Retinal pigment epithelial cell (primary cell): ENCODE measurements at places on chromosomes 13 and 19.
A peak's percentile ranks its signal among the peaks of the same experiment; 100 is the strongest.

- no peak for DNase-seq
Observed at GRCh38 chr13:29483211-29483610, 112.3 kb downstream of the SLC7A1 start.

DNA sequence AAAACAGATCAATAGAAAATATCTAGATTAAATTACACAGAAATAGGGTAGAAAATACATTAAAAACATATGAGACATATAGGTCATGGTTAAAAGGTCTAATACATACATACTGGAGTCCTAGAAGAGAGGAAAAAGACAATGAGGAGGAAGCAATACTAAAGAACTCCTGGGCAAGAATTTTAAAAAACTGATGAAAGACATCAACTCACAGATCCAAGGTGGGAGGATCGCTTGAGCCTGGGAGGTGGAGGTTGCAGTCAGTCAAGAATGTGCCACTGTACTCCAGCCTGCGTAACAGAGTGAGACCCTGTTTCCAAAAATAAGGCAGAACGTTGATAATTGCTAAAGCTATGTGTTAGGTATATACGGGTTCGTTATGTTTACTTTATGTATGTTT is 5.4 kb upstream of the KASH5 start:
- DNase-seq = no peak

DNA sequence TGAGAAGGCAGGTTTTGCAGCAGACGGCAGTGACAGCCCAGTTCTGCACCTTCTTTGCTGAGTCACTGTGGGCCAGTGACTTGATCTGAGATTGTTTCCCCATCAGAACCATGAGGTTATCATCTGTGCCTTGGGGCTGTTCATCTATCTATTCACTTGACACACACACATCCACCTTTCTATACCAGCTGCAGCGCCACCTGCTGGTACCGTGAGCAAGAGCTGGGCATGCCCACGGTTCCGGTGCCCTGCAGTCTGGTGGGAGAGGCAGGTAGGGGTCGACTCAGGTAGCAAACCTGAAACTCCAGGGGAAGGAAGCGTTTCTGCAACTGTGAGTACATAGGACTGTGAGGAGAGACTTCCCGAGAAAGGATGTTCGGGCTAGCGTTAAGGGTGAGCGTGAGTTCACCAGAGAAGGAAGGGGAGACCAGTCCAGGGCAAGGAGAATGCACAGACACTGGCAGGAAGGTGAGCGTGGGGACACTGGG is 7.5 kb upstream of the LIN7B start:
- DNase-seq = peak; percentile 11

- no peak for DNase-seq
Observed at GRCh38 chr13:95620825-95621498, 23.5 kb downstream of the DZIP1 start.

GRCh38 chr13:28058866-28059613 is 41.3 kb downstream of the FLT3 start:
- no peak for DNase-seq

DNA sequence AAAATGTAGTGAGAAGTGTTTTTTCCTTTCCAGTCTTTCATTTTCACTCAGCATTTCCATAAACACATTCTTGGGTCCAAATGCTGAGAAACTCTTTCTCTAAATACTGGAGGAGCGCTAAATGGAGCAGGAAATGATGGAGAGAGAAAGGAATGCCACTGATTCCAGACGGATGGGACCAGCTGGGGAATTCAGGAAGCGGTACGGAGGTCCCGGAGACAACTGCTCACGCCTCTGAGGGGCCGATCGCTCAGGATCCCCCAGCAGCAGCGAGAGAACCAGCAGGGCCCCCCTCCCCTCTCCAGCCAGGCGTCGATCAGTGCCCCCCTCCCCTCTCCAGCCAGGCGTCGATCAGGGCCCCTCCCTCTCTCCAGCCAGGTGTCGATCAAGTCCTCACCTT is 13.2 kb downstream of the RASA3 start:
- peak; percentile 68 for DNase-seq

GRCh38 chr13:110853235-110853721 is 61.6 kb downstream of the ANKRD10 start:
- DNase-seq = peak; percentile 91

GRCh38 chr19:44621367-44621766 is 8.0 kb downstream of the IGSF23 start:
- no peak for DNase-seq

DNA sequence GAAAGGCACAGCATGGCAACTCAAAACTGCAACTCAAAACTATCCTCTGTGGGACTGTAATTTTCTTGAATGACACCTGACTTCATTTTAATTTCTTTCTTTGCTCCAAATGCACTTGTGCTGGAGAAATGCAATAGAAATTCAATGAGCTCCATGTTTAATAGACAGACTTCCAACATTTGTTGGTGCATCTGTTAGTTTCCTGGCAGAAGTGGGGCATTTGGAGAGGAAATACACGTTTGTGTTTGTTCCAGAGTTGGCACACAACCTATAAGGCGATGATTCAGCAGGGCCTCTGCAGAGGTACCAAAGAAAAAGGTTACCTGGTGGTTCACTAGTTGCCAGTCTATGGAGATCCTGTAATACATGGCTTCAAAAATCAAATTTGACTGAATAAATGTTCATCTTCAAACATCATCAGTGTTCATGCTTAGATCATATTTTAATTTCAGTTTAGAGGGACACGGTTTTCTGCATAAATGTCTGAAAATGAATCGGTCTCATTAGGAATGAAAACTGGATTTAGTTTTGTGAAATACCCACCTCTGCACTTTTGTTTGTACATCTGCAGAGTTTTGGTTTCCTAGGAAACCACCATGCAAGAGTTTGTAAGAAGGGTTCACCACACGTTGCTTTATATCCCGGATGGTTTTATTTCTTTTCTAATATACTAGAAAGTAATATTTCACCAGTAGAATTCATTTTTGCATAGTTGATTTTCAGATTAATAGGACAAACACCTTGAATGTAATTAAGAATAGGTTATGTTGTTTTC is 21.8 kb upstream of the OBI1 start:
- no peak for DNase-seq

- DNase-seq = no peak
Observed at GRCh38 chr19:4075373-4075772, 8.7 kb upstream of the ZBTB7A start.

- DNase-seq = no peak
Observed at GRCh38 chr19:41116261-41116660, 2.0 kb downstream of the CYP2F1 start.

- no peak for DNase-seq
Observed at GRCh38 chr13:77751513-77752456, 54.3 kb downstream of the SLAIN1 start.

DNA sequence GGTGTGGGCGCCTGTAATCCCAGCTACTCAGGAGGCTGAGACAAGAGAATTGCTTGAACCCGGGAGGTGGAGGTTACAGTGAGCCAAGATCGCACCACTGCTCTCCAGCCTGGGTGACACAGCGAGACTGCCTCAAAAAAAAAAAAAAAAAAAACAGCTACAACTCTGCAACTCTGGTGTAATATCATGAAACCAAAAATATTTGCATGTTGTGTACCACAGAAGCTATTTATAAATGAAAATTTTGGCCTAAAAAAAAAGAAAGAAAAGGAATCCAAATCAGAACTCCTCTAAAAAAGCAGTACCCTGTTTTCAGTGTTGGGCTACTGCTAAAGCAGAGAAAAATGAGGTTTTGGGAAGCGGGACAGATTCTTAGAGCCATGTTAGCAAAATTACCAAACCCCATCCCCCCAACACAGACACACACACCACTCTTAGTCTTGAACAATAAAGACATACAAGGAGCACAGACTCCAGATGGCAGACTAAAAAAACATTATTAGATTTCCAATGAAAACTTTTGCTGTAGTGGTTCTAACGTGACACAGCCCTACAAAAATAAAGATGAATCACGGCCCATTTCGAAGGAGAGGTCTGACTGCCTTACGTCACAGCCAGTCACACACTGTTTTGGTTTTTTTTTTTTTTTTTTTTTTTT is 51.5 kb downstream of the INSR start:
- no peak for DNase-seq

DNA sequence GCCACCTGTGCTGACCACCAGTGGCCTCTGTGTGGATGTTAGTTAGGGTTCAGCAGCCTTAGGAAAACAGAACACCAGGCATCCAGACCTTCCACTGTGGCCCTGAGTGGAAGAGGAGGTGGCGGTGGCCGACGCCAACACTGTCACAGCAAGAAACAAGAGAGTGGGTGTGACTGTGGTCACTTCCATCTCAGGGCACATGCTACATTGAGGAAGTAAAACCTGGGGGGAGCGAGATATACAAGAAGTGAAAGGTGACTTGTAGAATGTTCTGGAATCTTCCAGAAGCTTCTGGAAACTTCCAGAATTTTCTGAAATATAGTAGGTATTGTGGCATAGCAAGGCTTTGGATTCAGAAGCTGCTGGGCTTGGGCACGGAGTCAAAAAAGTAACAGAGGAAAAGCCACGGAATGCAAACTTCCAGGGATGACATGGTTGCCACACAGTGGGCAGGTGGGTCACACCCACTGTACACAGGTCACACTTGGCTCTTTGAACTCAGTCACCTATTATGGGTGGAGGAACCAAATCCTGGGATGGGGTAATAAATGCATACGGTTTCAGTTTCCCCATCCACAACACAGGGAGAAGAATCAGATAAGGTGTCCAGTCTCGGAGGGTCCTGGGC is 24.3 kb downstream of the GNG7 start:
- DNase-seq = no peak

GRCh38 chr19:34404109-34404909 is at the start of gene PDCD2L:
Gene PDCD2L (plus strand): TSS chr19:34404399. CDS start chr19:34404431, 32 bp downstream.
- DNase-seq = peak; percentile 62

GRCh38 chr13:33524086-33524485 is 238.5 kb upstream of the STARD13 start:
- DNase-seq = peak; percentile 41

GRCh38 chr13:27122036-27122435 is 49.6 kb downstream of the USP12 start:
- DNase-seq = no peak

DNA sequence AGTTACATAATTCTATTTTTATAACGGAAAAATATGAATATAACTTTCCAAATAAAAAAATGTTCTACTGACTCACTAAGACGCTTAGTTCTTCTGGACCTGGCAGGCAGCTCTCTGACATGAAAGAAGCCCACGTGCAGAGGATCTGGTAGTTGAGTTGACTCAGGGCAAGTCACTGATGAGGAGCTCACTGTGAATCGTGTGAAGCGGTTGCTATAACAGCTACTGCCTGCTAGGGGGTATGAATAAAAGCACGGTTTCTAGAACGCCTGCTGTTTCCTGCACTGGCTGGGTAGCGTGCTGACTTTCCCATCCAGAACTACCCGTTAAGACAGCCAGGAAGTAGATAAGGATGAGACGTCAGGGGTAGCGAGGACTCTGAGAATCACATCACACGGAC is 54.7 kb upstream of the WASF3 start:
- peak; percentile 52 for DNase-seq

- peak; percentile 86 for DNase-seq
Observed at GRCh38 chr19:55552620-55553019, 7.3 kb upstream of the SBK3 start.

- DNase-seq = no peak
Observed at GRCh38 chr13:87953381-87953780, 282.2 kb downstream of the SLITRK5 start.

DNA sequence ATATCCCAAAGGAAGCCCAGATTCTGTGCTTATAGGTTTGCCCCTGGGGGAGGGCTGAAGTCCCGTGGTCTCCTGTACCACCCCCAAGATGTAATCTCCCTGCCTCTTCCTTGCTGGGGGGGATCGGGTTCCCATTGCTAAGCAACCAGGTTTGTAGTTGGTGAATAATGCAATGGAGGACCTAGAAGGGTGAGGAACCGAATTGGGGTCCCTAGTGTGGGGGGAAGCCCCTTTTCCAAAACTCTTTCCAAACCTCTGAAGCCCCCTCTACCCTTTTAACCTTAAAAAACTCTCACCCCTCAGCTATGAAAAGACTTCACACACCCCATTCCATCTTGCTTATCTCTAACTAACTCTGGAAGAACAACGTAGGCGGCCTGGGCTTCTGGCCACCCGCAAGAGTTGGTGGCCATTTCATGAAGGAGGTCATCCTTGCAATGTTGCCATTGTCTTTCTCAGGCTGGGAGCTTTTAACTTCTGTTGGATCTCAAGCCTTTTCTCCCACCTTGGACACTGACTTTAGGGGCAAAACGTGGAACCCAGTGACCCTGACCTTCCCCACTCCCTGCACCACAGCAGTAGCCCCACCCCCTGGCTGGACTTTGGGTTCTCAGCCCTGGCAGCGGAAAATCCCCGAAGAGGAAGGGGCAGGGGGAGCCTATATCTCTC is 661 bp downstream of the PALM3 start:
- no peak for DNase-seq

- DNase-seq = no peak
Observed at GRCh38 chr19:30361721-30362120, 10.5 kb upstream of the ZNF536 start.

DNA sequence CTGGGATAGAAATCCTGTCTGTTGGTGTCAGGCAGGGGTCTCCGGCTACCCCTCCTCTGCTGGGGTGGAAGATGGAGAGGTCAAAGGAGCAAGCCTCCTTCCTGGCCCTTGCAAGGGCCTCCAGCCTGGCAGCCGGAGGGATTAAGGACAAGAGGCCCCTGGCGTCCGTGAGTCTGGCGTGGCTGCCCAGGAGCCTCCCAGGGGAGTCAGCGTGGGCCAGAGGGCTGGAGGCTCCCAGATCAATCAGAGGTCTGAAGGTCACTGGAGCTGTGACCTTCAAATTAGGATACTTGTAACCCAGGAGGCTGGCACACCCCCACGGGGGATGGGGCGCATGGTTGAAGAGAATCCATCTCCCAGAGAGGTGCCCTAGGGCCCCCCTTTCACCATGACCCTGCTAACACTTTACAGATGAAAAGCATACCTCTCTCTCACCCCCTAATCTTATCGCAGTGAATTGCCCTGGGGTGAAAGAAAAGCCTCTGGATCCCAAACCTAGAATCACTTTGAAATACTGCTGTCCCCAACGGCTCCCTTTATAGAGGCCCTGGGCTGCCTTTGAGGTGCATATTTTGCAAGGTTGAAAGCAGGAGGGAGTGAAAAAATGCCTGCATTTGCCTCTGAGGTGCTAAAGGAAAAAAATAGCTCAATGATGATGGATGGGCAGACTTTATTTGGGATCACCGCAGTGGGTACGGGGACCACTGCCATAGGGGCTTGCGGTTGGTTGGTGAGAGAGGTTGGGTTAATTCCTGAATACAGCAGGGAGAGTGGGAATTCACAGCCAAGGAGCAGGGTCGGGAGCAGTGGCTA is 44.9 kb upstream of the PEG3 start:
- no peak for DNase-seq
